ENCODE measurements at places on chromosomes 5 and 9.

GRCh38 chr9:121294866-121295661 is 27.1 kb downstream of the GSN start:
- no peak for DNase-seq

DNA sequence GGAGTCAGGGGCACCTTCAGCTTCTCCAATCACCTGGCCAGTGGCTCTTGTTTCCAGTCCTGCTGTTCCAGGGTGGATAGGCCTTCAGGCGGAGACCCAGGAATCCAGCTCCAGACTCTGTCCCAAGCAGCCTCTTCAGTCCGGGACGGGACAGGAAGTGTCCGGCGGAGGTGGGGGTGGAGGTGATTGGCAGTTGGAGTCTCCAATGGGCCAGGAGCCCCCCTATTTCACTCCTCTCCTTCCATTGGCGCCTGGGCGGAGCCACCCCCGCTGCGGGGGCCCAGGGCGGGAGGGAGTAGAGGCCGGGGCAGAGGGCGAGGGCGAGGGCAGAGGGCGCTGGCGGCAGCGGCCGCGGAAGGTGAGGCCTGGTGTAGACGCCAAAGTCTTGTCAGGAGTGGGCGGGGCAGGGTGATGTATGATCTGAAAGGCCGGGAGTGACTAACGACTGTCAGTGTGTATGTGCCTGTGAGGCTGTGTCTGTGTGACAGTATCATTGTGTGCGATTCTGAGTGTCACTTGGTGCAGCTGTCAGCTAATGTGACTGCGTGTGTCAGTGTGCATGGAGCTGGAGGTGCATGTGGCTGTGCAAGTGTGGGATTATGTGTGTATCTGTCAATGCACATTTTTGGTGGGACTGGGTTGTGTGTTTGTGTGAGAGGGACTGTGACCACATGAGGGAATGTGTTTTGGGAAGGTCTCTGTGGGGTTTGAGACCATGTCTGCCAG is at the start of gene IL11RA:
TSS of gene IL11RA (plus strand) at position 310 of the 726 bp plus-strand sequence. CDS start 3,033 bp downstream, outside the sequence.
- peak; percentile 95 for DNase-seq

GRCh38 chr5:145941096-145941447 is 4.7 kb downstream of the SH3RF2 start:
- DNase-seq = no peak

- DNase-seq = no peak
These were observed 649 bp upstream of the GLE1 start for GRCh38 chr9:128503870-128504269.

GRCh38 chr9:127540664-127541041 is 71.4 kb upstream of the STXBP1 start:
- no peak for DNase-seq

DNA sequence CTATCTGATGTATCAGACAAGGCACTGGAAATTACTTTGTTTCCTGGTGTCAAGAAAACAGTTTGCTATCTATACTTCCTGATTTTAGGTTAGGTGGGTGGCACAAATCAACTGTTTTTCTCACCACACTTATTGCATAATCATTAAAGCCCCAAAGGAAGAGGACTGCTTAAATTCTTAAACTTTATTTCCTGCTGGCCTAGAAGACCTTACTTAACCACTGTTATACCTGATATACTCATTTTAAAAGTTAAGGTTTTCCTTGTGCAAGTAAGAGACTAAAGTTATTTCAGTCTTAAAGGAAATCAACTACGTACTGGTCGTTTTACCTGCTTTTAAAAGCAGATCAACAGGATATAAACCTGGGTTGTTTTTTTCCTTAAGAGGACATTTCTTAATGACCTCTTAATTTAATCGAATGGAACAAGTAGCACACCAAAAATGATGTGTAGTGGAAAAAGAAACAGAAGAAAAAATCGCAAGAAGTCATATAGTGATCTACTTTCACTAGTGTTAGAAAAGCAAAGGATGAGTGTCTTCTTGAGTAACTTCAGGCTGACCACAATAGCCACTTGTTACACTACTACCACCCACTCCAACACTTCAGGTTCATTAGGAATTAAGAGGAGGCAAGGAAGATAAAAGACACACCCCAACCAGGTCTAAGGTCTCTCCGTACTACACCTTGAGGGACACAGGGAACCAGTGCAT is 974 bp downstream of the CLINT1 start:
- DNase-seq = no peak

GRCh38 chr5:105767267-105767666 is 1903.5 kb downstream of the EFNA5 start:
- DNase-seq = no peak

DNA sequence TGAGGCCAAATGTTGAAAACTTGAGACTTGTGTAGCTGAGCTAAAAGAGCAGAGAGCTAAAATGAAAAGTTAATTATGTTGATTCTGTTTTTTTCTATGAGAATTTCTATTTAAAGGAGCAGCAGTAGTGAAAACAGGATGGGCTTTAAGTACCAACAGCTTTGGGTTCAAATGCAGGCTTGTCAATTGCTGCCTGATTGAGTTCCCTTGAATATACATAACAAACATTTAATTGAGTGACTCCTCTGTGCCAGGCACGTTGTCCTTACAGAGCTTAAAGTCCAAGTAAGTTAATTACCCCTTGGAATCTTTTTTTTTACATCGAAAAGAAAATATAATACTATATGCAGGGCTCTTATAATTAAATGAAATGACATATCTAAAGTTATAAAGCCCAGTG is 38.5 kb downstream of the PPP2R2B start:
- no peak for DNase-seq

DNA sequence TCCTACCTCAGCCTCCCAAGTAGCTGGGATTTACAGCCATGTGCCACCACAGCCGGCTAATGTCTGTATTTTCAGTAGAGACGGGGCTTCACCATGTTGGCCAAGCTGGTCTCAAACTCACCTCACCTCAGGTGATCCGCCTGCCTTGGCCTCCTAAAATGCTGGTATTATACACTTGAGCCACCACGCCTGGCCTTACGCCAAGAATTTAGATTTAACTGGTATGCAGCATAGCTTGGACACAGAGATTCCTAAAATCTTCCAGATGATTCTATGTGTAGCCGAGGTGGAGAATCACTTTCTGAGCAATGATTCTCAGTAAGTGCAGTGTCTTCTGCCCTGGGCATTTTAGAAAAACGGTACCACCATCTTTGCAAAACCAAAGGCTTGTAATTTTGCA is 74.1 kb downstream of the HABP4 start:
- DNase-seq = no peak

- no peak for DNase-seq
These were observed 136.4 kb upstream of the TBC1D2 start for GRCh38 chr9:98391867-98392266.

DNA sequence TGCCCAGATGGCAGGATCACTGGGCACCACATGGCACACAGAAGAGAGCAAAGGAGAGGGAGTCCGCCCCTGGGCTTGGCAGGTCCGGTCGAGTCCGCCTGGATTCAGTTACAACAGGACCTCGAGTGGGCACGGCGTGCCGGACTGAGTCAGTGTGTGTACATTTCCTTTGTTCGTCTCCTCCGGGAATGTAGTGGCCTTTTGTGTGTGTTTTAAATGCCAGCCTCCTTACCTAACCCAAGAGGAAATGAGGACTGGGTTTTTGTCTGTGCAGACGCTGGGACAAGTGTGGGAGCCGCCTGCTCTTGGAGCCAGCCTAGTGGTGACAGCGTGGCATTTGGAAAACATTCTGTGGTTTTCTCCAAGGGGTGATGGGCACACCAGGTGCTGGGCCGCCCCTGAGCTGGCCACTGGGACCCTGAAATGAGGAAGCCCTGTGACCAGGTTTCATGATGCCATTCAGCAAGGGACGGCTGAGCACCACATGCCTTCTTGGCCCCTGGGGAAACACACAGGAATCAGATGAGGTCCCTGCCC is 9.6 kb downstream of the NEK6 start:
- DNase-seq = peak; percentile 70

DNA sequence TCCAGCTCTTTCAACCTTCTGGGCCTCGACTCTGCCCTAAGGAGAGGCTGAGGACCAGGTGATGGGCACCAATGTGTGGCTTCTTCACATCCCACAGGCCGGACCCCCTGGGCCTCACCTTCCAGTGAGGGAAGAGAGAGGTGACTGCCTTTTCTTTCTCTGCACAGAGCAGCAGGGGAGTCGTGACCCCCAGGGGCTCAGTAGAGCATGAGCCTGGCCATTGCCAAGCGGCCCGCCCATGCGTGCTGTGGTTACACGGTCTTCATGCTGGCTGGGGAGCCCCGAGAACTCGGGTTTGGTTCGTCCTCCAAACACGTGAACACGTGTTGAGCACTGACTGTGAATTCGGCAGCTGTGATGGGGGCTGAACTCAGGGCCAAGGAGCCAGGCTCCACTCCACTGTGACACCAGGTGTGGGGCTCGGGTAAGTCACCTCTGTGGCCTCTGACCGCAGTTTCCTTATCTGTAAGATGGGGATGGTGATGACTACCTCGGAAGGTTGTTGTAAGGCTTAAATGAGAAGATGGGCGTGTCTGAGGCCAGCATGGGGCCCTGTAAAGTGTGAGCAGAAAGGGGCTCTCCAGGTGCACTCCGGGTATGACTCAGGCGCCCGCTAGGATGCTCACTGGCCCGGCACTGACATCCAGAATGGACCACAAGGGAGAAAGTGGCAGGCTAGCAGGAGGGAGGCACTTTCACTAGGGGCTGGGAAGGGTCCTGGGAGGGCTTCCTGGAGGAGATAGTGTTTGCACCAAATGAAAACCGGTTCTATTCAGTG is 13.4 kb upstream of the GRHPR start:
- DNase-seq = no peak

DNA sequence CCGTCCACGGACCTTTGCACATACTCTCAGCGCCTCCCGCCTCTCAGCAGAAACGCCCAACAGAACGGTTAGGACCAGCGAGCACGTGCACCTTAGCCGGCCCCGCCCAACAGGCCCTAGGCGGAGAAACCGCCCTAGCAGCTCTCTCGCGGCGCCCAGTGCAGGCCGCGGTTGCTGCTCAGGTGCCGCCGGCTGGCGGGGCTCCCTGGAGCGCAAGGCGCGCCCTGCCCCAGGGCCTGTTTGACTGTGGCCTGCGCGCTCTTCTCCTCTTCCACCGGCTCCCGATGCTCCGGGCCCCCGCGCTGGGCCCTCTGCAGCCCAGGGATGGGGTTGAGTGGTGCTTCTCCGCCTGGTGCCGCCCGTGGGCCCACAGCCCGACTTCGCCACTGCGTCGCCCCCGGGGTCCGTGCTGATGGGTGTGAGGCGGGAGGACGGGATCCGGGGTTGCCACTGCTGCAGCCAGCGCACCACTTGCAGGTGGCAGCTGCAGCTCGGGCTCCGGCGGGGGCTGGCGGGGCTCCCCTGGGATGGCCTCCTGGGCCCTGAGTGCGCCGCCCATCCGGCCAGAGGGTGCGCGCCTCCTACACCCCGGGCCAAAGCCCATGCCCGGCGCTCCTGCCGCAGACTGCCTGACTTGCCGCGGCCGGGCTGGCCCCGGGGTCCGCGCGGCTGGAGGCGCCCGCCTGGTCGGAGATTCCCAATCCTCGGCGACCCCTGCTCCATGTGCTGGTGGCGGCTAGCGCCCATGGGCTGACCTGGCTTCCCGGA is 1889.4 kb upstream of the CDH9 start:
- no peak for DNase-seq

DNA sequence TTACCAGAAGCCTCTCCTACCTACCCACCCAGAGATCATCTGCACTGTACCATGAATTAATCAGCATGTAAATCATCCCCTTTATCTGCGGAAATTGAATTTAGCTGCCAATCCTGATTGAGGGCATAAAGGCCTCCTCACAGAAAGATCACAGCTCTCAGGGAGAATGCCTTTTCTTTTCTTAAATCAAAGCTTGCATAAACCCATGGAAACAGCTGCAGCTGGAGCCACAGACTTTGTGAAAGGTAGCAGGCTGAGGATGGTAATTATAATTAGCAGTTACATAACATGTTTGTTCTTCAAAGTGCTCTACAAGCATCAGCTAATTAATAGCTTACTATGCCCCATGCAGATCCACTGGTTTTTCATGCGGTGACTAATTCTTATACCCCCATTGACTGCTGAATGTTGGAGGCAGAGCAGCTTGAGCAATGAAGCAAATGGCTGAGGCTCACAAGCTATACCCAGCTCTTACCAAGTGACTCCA is 54.6 kb downstream of the SUSD1 start:
- DNase-seq = no peak

DNA sequence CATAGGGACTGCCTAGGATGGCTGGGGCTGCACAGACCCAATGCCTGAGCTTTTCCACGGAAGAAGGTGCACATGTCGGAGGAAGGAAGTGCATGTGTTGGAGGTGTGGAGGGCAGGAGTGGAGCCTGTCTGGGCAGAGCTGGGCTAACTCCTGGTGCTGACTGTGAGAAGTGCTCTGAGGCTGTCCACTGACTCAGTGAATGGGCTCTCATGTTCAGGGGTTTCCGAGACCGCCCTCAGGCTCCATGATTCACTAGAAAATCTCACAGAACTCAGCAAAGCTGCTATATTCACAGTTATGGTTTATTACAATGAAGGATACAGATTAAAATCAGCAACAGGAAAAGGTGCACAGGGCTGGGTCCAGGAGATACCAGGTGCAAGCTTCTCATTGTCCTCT is 37.2 kb downstream of the NTNG2 start:
- no peak for DNase-seq

GRCh38 chr5:43627028-43627427 is 24.0 kb downstream of the NNT start:
- DNase-seq = peak; percentile 64

- no peak for DNase-seq
These were observed 39.1 kb upstream of the FLT4 start for GRCh38 chr5:180688330-180689070.

GRCh38 chr5:126650463-126650862 is 49.7 kb downstream of the PHAX start:
- DNase-seq = no peak
